ENCODE measurements at places on chromosomes 6 and 20.

- no peak for DNase-seq
Observed at GRCh38 chr6:86936834-86937218, 502 bp upstream of the HTR1E start.

GRCh38 chr6:14172562-14172961 lies 55.0 kb downstream of the CD83 start:
- no peak for DNase-seq

- DNase-seq: no peak
Observed at GRCh38 chr6:43762966-43763695, 6.9 kb upstream of the VEGFA start.

GRCh38 chr20:34108616-34109174 lies 3.3 kb downstream of the EIF2S2 start:
- no peak for DNase-seq

DNA sequence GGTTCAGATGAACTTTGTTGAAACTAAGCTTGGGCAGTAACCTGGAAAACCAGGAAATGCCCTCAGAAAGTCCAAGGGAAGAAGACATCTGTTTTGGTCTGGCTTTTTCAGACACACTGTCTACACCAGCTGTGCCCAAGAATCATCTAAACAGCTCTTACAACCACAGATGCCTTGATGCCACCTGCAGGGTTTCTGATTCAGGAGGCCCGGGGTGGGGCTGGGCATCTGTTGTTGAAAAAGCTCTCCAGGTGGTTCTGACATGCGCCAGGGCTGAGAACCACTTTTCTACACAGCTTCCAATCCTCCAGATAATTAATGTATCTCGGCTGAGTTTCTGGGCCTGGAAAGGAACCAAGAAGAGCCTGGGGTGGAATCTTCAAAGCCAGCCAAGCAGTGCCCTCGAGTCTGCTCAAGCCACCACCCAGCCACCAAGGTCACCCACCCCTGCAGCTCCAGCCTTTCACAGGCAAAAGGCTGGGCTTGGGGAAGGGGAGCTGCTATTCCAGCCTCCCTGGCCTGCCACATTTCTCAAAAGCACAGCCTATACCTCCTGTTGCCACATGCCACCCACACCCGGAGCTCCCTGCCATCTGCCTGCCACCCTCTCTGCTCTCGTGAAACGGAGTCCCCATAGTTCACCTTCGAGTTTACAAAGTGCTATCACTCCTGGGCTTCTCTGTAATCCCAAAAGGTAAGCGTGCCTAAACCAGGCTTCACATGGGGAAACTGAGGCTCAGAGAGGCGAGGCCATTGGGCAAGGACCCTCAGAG lies 9.4 kb downstream of the MDGA1 start:
- DNase-seq: no peak

DNA sequence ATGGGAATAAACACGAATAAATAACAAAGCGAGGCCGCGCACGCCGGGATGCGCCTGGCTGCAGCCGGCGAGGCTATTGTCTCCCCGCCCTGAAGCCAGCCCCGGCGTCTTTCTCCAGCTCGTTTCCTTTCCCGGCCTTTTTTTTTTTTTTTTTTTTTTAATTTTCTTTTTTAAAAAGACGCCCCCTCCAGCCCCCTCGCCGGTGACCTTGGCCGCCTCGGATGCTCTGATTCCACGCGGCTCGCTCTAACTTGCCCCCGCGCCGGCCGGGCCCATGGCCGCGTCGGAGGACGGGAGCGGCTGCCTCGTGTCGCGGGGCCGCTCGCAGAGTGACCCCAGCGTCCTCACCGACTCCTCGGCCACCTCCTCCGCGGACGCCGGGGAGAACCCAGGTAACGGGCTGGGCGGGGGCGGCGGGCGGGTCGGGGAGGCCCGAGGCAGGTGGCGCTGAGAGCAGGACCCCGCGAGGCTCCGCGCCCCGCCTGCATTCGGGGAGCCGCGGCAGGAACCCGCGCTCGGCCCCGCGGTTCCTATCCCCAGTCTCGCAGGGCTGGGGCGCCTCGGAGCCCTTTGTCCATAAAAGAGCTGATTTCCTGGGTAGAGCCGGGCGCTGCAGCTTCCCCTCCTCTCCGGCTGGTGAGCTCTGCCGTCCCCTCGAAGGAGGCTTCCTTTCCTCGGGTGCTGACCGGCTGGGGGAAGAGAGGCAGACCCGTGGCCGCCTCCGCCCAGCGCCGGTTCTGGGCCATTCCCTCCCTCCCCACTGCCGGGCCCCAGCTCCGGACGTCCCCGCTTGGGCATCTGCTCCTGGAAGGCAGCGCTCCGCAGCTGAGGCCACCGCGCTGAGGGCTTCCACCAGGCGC lies 631 bp downstream of the PHACTR3 start:
- no peak for DNase-seq

DNA sequence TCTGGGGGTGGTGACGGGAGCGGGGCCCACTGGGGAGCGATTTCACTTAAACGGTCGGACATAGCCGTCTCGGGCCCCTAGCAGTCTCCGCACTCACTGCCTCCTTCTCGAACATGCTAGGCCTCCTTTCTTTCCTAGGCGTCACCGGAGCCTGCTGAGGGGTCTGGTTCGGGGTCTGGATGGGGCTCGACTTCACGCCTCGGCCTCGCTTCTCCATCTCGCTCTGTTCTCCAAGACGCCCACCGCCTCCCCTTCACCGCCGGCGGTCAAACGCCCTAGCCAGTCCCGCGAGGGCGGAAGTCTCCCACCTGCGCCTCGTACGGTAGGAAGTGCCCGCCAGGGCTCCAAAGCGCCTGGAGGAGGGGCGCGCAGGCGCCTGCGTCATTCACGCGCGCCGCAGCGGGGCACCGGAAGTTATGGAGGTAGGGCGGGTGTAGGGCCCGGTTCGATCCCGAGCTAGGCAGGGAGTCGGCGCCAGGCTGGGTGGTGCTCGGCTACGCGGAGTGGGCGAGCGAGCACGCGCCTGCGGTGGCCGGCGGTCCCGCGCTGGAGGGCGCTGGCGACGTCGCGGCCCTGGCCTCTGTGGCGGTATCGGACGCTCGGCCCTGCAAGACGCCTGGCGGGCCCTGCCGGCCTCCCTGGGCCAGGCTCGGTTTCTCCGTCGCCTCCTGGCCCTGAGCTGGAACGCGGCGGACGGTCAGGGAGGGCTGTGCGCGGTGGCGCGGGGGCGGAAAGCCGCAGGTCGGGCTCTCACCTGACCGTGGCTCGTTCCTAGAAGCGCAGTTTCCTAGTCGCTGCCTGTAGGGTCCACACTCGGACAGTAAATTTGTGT lies at the start of the genes DYNLT2 and ERMARD:
DYNLT2 (minus strand) TSS at position 331 of the 832 bp plus-strand sequence; CDS start at position 217, 114 bp downstream.
ERMARD (plus strand) TSS at position 381 of the 832 bp plus-strand sequence; CDS start at position 417, 36 bp downstream.
- peak; percentile 94 for DNase-seq

DNA sequence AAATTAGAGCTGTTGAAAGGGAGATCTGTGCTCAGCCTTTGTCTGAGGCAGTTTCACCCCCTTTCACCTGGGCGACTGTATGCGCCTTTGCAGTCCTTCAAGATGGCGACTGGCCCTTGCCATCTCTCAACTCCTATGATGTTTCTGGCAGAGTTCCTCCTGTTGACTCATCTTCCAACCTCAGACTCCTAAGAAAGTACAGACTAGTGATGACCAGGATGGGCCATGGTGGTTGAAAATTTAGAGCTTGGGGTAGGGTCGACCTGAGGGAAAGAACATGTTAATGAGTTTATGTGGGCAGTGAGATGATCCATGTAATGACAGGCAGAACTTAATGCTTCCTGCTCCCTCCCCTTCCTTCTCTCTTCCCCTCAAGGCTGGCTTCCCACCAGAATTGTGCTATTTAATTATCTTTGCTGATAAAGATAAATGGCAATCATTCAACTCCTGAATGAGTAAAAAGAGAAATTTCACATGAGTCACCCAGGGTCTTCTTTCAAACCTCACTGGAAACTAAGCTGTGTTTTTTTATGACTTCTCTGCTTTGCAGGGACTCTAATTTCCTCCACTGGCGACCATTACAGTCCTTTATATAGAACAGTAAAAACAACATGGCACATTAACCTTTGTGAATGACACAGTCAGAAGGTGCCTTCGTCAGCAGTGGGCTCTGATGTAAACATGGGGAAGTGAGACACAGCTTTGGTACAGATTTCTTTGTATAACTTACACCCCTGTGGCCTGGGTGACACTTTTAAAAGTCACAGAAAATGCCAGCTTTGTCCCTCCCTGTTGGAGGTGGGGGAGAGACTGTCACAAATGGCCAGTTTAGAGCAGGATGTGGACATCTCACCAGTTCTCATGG lies 103.5 kb downstream of the SCP2D1 start:
- DNase-seq: no peak

GRCh38 chr6:157813750-157814455 lies 9.1 kb upstream of the SNX9 start:
- DNase-seq: no peak

- no peak for DNase-seq
Observed at GRCh38 chr20:597560-597959, 12.5 kb downstream of the TCF15 start.

DNA sequence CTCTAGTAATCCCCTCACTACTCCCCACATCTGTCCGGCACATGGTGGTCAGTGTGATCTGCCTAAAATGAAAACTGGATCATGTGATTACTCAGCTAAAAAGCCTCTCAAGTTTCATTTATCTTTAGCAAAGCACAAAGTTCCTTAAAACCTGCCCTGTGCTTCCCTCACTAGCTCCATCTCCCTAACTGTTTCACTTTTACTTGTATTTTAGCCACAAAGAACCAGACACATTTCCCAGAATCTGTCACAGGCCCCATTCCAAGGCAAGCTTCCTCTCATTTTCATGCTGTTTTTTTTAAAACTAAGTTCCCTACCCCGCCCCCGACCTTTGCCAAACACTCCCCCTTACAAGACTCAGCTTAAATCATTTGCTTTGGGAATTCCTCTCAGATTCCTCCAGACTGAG lies 8.9 kb upstream of the IGF2R start:
- DNase-seq: no peak

DNA sequence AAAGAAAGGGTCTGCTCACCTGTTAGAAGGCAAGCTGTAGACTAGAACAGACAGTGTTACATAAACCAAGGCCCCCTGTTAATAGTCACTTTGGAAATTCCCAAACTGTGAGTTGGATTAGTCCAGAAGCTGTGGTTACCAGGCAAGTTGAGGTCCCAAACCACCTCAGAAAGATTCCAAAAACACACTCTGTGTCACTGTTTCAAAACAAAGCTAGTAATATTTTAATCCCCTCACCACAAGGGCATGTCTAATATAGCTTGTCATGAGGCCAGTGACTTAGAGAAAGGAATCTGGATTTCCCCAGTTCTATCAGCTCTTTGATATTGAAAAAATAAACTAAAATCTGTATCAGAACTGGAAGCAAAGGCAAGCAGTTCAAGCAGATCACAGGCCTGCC lies 244.6 kb downstream of the HAO1 start:
- no peak for DNase-seq

- no peak for DNase-seq
Observed at GRCh38 chr20:37298190-37298939, 8.9 kb downstream of the MANBAL start.

GRCh38 chr6:35147026-35147425 lies 5.9 kb upstream of the TCP11 start:
- DNase-seq: no peak

- no peak for DNase-seq
Observed at GRCh38 chr20:2655331-2656116, 3.1 kb downstream of the NOP56 start.

GRCh38 chr6:143525356-143525755 lies 13.8 kb upstream of the FUCA2 start:
- no peak for DNase-seq

DNA sequence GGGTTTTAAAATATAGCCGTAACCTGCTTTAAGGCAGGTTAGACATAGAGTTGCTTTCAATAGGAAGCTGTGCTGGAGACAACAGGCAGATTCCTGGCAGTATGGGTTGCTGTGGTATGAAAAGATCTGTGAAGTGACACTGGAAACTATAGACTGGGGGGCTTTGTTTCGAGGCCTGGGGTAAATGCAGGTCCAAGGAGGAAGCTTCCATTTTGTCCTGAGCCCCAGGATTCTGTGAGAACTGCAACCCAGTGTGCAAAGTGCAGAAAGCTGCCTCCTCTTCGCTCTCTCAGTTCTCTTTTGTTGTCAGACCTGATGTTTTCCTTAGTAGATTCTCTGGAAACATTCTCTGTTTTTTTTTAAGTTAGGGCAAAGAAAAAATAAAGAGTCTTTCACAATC lies 86.9 kb downstream of the LYRM4 start:
- no peak for DNase-seq

- no peak for DNase-seq
Observed at GRCh38 chr20:13819885-13820645, 35.2 kb downstream of the NDUFAF5 start.

DNA sequence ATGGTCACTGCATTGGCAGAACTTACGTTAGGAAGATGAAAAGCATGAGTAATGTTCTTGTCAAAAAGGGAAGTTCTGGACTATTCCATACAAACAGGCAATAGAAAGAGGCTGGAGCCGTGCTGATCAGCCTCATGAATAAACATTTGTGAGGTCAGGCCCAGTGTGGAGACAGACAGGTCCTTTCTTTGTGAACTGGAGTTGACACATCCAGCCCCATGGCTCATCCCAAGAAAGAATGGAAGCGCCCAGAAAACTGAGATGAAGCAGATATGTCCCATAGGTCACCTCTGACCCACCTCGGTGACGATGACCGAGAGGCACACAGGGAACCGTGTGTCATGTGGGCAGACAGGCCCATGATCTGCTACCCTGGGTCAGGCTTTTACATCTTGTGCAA lies 276.0 kb upstream of the SGK1 start:
- DNase-seq: no peak

GRCh38 chr6:115740907-115741306 lies 319.8 kb downstream of the FRK start:
- no peak for DNase-seq

DNA sequence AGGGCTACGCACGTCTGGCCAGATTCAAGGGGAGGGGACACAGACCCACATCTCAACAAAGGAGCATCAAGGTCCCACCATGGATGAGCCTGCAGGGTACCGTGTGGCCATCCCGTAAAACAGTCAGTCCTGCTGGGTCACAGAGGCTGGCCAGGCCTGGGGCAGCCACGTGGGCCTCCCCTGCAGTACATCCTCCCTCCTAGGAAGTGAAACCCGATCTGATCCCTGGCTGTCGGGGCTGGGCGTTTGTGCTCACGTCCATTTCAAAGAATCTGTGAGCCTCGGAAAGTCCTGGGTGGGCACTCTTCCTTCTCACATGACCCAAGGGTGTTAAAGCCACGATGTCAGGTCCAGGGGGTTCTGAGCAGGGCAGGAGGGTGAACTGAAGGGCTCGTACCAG lies 14.3 kb downstream of the SULF2 start:
- no peak for DNase-seq

DNA sequence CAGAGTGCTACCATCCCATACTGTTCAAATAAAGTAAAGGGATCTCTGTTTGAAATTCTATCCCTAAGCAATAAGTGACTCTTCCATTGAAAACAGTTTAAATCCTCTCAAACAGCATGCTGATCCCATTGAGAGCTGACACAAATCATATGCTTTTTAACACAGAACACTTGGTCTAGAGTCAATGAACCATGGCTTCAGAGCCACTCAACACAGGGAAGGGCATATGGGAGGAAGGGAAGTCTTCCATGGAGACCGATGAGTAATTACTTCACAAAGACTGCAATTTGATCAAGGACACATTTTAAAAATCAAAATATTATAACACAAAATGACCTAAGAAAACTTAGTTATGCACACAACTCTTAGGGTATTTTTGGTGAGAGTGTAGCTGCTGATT lies 1073.0 kb upstream of the MAP3K7 start:
- no peak for DNase-seq
